ENCODE measurements at places on chromosomes 13 and 19.
A peak's percentile ranks its signal among the peaks of the same experiment; 100 is the strongest.

GRCh38 chr13:112756967-112757758, 67.3 kb downstream of the ATP11A start:
- peak; percentile 89 for DNase-seq

GRCh38 chr13:30892966-30893365, 13.1 kb upstream of the MEDAG start:
- DNase-seq: peak; percentile 91

DNA sequence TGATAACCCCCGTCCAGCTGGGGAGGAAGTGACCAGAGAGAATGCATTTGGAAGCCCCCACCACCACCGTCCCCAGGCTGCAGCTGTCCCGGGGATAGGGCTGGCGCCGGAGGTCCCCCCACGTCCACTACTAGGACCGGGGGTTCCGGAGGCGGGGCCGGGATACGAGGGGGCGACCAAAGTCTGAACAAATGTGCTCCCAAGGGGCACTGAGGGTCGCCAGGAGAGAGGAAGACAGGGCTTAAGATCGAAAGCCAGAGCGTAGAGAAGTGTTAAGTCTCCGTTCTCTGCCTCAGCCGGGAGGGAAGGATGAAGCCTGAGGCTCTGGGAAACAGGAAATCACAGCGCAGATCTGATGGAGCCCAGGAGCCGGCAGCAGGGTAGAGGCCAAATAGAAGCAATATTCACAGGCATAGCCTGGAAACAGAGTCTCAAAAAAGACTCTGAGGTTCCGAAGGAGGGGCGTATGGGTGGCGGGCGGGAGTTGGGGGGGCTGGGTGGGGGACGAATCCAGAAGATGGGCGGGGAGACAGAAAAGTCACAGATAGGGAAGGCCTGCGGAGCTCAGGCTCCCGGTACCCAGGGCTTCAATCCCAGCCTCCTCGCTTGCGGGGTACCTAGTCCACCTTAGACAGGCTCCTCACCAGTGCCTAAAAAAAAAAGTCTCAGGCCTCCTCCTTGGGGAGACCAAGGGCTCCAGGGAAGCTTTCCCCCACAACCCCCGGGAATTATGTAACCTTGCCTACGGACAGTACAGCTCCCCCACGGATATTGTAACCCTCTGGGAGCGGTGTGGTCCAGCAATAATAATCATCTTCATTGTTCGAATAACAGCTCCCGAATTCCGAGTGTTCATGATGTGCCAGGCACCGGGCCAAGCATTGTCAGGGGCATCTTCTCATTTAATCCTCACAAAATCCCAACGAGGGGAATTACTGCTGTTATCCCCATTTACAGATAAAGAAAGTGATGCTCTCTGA, 1.1 kb upstream of the ERF start:
- peak; percentile 80 for DNase-seq

DNA sequence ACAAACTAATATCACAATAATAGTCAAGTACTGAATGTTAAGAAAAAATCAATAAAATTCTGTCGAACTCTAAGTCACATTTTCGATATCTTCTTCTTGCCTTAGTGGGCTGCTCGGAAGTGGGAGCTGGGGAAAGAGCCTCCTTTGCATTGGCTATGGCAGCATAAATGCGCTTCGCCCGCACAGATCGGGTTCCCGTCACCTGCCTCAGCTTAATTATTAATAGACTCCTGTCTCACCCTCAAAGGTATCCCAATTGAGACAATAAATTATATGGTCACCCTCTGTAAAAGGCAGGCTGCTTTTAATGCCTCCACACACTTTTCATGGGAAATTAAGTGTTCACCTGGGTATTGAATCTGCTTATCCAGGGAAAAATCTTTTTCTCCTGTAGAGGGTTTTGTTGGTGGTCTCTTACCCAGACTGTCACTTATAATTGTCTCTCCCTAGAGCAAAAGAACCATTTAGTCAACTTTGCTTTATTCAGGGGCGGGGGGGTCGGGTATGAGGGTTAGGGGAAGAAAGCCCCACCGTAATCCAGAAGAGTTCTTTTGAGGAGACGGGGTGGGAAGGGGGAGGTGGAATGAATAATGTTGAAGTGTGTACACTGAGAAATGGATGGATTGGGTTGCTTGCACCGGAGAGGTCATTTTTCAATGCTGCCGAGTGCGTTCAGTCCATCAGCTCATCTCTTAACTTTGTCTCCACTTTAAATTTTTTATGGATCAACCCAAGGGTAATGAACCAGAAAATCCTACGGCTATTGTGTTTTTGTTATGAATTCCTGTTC, 682.6 kb upstream of the SGCG start:
- DNase-seq: no peak

DNA sequence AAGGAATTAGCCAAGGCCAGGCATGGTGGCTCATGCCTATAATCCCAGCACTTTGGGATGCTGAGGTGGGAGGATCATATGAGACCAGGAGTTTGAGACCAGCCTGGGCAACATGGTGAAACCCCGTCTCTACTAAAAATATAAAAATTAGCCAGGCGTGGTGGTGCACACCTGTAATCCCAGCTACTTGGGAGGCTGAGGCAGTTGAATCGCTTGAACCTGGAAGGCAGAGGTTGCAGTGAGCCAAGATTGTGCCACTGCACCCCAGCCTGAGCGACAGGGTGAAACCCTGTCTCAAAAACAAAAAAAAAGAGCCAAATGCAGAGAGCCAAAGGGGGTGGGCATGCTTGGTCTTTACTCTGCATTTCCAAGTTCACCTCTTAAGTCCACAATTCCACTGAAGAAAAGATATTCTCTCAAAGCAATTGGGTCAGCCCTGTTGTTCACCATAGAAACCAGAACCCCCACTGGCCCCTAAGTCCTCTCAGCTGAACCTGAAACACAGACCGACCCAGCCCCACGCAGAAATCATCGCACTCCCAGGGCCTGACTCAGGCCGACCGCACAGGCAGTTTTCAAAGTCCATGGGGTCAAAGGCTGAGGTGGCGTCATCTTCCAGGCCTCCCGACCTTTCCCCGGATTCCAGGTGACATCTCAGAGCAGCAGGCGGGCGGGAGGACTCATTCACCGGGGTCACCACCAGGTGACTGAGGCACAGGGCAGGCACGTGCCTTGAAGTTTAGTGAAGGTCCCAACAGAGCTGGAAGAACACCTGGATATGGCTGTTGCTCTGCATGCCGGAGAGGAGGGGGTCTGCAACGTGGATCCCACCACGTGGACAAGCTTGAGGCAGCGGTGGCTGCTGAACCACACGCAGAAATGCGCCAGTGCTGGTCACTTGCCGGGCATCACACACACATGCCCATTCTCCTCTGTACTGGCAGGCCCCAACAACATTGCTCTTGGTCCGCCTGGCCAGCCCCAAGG, 33.1 kb downstream of the SLC25A42 start:
- DNase-seq: no peak

DNA sequence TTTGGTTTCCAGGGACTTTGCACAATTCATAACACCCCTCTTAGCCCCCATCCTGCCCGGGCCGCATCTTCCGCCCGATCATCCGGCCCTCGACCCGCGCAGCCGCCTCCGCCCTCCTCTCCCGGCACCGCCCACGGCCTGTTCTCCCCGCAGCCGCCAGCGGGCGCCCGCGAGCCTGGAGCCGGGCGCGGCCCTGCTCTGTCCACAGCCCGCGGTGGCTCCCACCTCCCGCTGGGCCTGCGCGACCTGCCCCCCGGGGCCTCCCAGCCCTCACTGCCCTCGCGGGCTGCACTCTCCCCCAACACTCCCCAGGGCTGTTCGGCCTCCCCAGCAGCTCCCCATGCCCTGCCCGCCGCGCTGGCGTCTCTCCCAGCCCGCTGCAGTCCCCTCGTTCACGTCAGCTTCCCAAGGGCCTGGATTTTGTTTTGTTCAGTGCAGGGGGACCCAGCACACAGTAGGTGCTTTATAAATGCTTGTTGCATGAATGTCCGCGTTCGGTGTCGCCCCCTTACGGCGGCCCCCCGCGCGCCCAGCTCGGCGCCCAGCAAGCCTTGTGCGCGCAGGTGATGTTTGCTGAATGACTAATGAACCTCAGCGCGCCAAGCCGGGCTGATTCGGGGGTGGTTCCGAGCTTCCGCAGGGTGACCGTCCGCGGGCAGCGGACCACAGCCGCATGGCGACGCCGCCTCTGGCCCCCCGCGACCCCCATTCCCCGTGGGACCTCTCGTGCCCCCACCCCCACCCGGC, 4.6 kb upstream of the APC2 start:
- peak; percentile 86 for DNase-seq

All from islet precursor cell (in vitro differentiated cells).